ENCODE measurements at places on chromosomes 11 and 22.

DNA sequence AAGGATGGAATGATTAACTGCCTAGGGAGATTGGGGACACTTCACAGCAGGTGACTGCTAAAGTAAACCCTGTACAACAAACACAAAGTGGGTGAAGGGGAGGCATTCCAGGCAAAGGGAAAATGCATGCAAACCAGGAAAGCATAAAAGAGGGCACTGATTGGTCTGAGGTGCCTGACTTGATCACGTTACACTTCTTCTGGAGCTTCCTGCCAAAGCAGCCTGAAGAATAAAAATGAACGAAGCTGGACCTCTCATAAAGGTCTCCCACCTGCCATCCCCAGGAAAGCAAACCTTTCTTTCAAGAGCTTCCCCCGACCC lies 46.7 kb upstream of the SCUBE2 start:
- DNase-seq, result no peak

DNA sequence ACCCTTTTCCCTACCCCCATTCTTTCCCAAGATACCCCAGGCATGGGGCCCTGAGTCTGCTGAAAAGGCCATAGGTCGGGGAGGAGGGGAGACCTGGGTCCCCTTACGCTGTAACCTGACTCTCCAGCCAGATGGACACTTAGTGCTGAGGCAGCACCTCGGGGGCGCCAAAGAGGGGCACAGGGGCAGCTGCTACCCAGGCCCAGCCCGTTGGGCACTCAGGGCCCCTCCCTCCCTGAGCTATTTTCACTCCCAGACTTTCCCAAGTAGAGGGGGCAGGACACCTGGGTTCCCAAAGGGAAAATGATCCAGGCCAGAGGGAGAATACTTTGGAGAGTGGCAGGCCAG lies 933 bp downstream of the ACTN3 start:
- no peak for DNase-seq

GRCh38 chr22:29733362-29734201 lies 13.8 kb downstream of the CABP7 start:
- no peak for DNase-seq

GRCh38 chr11:59218319-59218718 lies 5.6 kb upstream of the MPEG1 start:
- DNase-seq, result no peak
